ENCODE measurements at places on chromosomes 16 and 17.

DNA sequence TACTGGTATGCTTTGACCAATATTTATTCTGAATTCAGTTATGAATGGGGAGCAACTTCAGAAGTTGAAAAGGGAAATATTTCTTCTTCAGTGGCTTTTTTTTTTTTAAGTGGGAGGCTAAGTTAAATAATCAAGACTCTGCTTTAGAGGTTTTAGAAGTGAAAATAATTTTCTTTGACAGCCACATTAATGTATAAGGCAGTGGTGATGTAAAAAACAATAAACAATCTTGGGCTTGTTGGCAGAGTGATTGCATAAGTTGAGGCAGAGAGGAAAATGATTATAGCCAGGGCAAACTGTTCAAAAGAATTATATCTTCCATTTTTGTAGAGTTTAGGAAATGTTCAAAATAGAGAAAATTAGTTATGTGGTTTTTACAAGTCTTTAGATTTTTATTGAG, 5.4 kb upstream of the KRT12 start:
- DNase-seq = no peak

- no peak for DNase-seq
Observed at GRCh38 chr17:79739148-79740062, 8.7 kb downstream of the ENPP7 start.

GRCh38 chr17:65423346-65424140, 137.9 kb downstream of the AXIN2 start:
- DNase-seq = no peak

DNA sequence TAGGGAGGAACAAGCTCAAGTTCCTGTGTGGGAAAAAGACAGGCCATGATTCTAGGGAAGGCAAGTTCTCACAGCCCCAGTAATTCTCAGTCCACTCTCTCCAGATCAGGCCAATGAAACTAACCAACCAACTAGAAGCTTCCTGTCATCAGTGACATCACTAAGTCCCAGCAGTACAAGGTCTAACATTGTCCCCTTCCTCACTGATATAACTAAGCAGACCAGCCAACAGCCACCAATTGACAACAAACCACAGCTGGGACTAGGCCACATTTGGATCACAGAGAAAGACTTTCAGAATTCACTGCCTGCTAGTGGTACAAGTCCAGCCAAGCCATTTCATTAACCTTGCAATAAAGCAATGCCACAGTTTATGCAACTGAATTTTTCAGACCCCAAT, 94.0 kb downstream of the CACNG1 start:
- no peak for DNase-seq

DNA sequence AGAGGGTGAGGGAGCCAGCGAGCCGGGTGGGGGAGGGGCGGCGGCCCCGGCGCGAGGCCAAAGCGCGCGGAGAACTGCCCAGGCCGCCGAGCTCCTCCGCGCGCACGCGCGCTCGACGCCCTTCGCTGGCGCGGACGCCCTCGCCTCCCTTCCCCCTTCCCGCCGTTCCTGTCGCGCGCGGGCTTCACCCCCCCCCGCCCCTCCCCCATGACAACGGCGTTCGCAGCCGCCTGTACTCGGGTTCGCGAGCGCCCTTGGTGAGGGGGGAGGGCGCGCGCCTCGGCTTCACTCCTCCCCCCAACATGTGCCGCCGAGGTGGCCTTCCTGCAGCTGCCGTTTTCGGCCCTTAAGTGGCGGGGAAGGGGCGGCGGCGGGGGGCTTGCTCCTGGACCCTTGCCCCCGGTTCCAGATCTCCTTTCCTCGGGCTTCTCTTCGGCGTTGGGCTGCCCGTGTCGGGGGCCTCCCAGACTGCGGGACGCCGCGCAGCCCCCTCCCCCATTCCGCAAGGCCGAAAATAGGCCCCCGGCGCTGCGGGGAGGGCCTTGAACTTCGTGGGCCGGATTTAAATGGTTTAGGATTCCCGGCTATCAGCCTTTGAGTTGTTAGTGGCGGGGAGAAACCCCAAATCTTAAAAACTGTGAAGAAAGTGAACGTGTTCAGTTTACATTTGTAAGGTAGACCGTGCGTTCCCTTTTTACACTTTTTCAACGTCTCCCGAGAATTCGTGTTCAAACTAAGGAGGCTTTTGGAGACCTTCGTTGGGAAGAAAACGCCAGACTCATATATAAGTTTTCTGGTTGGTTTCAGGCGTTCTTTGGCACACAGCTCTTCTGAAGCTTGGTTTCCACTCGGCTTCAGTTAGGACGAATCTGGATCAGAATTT, 653 bp downstream of the SRRM2 start:
- peak; percentile 80 for DNase-seq

DNA sequence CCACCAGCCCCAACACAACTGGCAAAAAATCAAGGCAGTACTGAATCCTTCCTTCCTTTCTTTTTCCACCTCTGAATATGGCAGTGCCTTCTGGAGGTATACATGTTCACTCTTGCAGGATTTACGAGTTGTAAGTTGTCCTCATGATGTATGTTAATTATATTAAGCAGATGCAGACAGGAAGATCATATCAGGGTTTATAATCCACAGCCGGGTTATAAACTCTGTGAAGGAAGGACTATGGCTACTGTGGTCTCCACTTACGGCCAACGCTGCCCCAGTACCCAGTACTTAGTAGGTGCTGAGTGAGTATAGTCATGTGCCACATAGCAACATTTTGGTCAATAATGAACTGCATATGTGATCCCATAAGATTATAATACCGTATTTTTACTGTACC, 19.6 kb upstream of the IRX5 start:
- DNase-seq = no peak

DNA sequence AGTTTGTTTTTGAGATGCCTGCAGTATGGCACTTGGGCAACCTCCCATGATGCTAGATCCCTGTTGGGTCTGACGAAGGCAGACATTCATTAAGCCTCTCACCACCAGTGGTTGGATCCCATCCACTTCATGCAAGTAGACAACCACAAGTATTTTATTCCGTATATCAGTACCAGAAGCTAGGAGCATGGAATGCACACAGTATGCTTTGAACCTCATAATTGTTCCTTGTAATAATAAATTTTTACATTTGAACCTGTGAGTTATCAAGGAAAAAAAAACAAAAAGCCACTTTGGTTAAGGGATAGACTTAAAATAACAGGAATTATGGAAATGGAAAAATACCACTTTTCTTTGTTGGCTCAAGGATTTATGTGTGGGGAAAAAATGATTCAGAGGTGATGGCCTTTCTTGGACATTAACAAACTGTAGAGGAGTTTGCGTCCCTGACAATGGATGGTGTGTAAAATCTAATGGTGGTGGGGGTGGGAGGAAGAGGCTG, 107.1 kb upstream of the KCNJ16 start:
- DNase-seq = peak; percentile 98

GRCh38 chr17:38508570-38508950, 80.3 kb downstream of the ARHGAP23 start:
- no peak for DNase-seq

DNA sequence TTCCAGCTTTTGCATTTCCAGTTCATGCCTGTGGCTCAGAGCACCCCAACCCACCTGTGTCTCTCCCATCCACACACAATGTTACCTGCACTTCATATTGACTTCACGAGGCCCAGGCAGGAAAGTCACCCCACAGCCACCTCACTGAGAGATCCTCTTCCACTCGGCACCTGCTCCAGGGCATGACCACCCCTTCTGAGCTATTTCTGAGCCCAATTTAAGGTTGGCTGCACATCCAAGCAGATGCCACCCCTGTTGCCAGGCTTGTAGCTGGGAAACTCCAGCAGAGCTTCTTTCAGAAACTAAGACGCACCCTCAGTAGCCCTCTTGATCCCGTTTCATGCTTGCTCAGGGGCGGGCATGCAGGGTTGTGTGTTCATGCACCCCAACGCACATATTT, 88.4 kb downstream of the SOCS1 start:
- no peak for DNase-seq

GRCh38 chr16:48617711-48618148, 7.8 kb upstream of the N4BP1 start:
- DNase-seq = peak; percentile 90

DNA sequence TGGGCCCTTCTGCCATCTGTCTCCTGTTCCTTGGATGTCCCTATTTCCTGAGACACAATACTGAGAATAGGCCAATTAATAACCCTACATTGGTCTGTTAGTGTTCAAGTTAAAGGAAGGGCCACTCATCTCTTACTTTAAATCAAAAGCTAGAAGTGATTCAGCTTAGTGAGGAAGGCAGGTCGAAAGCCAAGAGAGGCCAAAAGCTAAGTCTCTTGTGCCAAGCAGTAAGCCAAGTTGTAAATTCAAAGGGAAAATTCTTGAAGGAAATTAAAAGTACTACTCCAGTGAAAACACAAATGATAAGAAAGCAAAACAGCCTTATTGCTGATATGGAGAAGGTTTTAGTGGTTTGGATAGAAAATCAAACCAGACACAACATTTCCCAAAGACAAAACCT, 28.8 kb downstream of the ANKFN1 start:
- DNase-seq = no peak

GRCh38 chr17:71970312-71970711, 150.5 kb upstream of the SOX9 start:
- DNase-seq = peak; percentile 14

- DNase-seq = no peak
Observed at GRCh38 chr16:57345021-57345420, 13.6 kb upstream of the CCL22 start.
